ENCODE measurements at places on chromosomes 6 and 20.

GRCh38 chr20:36800410-36800809 is 26.8 kb upstream of the DSN1 start:
- DNase-seq, result no peak

DNA sequence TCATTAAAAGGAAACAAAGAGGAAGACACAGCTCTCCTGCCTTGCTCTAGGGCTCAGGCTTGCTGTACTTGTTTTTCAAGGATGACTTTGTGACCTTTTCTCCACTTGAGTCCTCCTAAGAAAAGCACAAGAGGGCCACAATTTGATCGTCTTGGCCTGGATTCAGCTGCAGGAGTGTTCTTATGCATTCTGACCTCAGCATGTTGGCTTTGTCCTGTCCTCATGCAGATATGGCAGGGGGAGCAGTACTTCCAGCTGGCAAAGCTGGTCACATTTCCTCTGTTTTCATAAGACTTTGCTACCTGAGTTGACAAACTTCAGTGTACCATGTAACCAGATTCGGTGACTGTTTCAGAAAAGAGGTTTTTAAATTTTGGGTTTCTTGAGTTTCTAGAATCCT is 30.8 kb downstream of the KDM1B start:
- DNase-seq, result no peak

GRCh38 chr20:17273717-17274116 is 46.9 kb downstream of the PCSK2 start:
- no peak for DNase-seq

- no peak for DNase-seq
Measured at GRCh38 chr6:161393839-161394364, 120.0 kb upstream of the AGPAT4 start.

DNA sequence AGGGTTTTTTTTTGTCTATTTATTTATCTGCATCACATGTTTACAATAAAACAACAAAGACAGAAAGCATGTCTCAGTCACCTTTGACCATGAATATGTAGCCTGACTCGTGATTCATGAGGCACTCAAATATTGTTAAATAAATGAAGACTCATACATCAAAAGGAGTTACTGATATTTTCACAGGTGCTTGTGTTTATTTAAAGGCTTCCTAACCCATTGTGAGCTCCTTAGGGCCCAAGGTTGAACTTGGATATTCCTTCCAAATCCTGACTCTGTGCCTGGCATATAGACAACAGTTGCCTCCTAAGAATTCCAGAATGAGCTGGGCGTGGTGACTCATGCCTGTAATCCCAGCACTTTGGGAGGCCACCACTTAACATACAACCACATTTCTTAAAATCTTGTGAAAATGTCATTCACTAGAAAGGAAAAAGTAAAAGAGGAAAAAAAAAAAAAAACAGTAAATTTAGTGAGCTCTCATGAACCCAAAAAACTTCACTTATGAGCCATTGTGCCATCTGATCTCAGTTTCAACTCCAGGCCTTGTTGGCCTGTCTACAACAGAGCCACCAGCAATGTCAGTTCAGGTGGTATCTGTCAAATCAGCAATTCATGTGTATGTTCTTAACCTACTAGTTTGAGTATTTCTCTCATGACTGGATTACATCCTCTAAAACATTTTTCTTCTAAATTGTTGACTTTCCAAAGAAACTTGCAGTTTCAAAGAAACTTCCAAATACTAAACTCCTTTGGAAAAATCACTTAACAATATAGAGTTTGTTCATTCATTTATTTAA is 162.7 kb upstream of the MARCKS start:
- no peak for DNase-seq

DNA sequence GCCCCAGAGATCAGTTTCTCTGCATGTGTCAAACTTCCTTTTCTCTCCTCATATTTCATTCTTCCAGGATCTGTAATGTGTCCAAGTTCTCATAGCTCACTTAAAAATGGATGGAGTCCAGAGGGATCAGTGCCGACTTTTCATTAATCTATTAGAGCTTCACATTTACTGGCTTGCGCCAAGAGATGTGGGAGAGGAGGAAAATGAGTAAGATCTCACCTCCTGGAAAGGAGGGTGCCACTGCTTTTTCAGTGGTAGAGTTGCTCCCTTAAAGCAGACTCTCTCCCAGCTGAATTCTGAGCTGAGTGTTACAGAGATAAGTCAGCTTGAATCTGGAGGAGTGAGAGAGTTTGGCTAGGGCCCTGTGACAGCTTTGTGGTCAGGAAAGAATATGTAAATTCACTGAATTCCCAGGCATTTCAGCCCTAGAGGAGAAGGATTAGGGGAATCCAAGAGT is 175.9 kb downstream of the SOX4 start:
- DNase-seq, result peak; percentile 75

DNA sequence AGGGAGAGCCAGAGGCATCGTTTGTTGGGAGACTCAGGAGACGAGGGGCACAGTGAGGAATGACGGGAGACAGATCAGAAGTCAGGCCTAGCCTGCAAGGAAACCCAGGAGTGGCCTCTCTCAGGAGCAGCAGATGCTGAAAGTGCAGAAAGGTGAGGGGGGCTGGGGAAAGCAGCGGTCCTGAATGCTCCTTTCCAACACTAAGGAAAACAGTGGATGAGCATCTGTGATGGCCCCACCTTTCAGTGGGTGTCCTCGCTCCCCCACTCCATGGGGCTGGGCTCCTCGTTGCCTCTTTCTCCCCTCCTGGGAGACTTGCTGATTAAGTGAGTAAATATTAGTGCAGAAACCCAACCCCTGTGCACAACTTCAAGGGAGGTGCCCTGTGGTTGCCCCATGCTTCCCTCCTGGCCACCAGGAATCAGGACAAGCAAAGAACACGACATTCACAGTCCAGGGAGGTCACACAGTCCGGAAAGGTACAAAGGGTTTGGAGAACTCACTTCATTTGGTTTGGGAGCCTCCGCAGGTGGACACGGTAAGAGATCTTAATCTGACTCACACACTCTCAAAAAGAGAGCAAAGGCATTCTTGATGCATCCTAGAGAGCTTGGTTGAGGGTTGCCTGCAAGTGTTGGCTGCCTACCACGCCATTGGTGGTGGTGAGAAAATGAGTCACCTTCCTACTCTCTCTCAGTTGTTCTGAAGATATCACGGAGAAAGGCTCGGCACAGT is 9.7 kb upstream of the BPIFB1 start:
- no peak for DNase-seq

GRCh38 chr20:51972056-51972455 is 169.7 kb upstream of the SALL4 start:
- no peak for DNase-seq

DNA sequence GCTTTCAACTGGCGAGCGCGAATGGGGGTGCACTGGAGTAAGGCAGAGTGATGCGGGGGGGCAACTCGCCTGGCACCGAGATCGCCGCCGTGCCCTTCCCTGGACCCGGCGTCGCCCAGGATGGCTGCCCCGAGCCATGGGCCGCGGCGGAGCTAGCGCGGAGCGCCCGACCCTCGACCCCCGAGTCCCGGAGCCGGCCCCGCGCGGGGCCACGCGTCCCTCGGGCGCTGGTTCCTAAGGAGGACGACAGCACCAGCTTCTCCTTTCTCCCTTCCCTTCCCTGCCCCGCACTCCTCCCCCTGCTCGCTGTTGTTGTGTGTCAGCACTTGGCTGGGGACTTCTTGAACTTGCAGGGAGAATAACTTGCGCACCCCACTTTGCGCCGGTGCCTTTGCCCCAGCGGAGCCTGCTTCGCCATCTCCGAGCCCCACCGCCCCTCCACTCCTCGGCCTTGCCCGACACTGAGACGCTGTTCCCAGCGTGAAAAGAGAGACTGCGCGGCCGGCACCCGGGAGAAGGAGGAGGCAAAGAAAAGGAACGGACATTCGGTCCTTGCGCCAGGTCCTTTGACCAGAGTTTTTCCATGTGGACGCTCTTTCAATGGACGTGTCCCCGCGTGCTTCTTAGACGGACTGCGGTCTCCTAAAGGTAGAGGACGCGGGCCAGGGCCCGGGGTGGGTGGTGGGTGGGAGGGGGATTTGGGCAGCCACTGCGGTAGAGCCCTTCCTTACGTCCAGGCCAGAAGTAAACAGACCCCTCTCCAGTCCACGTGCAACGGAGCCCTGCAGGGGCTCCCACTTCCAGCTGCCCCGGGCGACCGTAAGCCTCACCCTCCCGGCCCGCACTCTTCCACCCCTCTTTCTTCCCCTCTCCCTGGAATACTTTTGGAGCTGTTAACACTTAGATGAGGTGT is 998 bp downstream of the BMP2 start:
- no peak for DNase-seq

GRCh38 chr6:30612213-30612612 is 4.8 kb downstream of the PPP1R10 start:
- no peak for DNase-seq

DNA sequence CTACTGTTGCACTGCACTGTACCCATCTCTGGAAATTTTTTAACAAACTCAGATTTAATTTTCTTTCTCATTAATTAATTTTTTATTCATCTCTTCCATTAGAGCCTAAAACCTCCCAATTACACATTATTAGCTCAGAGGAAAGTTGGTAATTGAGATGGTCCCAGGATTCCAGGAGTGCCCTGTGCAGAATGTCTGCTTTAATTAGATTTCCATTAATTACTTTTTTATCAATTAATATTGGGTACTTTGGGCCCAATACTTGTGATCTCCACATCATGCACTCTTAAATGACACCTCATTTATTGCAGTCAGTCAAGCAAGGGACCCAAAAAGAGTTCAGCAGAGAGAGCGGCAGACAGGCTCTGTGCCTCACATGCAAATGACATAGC is 232.0 kb downstream of the PTPRT start:
- no peak for DNase-seq

DNA sequence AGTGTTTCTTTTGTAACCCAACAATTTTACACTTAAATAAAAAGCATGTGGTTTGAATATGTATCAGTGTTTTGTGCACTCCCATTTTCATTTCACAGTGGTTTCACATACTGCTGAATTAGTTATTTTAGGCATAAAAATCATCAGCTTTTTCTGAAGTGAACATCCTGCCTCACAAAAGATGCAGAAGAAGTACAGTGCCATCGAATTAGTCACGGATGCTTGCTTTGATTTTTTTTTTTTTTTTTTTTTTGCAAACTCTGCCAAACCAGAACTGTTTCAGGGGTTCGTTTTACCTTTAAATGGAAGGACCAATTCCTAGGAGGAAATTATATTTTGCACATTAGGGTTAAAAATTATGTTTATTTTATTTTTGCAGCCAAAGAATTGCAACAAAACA is 158.6 kb downstream of the RPS12 start:
- no peak for DNase-seq

GRCh38 chr6:88662653-88663174 is 300.7 kb downstream of the RNGTT start:
- DNase-seq, result no peak

- no peak for DNase-seq
Measured at GRCh38 chr6:22062807-22063408, 233.9 kb downstream of the PRL start.

DNA sequence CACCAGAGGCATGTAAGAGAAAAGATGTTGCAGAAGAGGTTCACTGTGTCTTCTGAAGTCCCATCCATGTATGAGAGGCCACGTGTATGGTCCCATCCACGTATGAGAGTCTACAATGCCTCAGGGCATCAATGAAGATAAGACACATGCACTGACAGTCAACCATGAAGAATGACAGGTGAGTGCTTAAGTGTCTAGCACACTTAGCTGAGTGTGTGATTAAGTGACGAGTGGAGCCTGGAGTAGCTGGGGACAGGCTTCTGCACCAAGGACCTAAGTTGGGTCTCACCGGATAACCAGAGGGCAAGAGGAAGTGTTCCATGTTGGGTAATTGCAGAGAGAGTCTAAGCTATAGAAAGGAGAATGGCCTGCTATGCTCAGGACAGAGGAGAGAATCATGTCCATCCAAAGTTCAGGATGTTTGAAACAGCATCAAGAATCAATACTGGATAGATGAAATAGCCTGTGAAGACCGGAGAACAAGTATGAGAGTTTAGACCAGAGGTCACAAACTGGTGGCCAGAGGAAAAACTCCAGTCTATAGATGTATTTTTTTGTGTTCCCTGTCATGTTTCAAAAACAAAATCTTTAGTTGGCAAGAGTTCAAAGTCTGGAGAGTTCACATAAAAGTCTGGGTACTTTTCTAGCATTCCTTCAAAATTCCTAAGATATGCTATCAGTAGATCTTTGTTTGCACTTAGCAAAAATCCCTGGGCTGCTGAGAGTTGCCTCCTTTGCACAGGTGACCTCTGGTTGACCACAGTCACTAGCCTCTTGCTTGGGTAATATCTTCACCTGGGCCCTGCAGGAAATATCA is 165.8 kb downstream of the KIF16B start:
- no peak for DNase-seq

- no peak for DNase-seq
Measured at GRCh38 chr20:32218156-32218900, 10.6 kb downstream of the POFUT1 start.

GRCh38 chr6:26327450-26328264 is 37.3 kb upstream of the BTN3A2 start:
- no peak for DNase-seq

DNA sequence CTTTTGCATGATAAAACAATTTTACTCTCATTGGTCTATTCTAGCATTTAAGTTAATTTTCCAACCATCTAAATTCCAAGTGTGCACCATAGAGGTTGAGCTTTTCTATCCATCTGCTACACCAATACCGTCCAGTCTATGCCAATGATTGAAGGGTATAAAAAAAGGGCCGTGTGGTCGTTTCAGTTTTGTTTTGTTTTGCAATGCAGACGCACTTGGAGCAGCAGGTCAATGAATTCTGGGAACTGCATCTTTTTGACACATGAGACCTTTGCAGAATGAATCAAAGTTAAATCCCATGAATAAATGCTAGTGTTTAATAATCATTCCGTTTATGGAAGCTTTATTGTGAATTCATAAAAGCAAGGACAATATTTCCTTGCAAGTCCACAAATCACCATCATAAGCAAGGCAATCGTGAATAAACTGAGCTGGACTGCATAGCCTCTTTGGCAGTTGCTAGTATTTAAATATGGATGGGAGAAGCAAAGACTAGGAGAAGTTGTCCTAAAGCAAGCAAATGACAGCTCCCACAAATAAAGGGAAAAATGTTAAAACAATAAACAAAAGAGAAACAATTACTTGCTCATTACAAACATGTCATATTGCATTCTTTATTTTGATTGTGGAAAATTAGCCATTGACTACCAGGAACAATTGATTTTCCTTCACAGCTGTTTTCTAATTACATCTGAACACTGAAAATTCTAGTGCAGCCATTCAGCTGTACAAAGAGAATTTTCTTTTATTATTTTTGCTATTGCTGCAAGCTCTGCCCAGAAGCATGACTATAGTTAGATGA is 649.7 kb upstream of the GJE1 start:
- DNase-seq, result no peak

DNA sequence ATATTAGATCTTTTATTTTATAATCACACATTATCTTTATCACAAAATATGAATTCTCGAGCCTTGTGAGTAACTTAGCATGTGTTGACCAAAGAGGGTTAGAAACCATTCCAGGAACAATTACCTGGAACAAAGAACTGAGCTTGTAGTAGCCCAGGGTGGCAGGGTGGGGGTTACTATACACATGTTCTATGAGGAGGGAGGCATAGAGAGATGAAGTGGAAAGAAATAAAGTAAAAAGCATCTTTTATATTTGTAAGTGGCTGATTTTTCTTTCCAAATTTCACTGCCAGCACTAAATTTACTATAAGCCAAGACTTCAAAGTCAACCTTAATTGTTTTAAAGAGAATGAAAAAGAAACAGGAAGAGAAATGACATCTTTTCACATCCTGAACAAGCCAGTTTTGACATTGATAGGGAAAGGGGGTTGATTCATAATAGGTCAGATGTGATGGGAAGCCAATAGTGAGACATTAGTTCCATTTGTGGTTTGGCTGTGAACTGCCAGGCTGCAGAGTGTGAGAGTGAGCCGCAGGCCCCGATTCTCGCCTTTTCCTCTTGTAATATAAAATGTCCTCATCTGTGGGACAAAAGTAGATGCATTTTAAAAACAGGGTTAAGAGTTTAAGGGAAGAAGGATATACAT is 52.7 kb upstream of the MYB start:
- DNase-seq, result no peak

All from AG09319 (cell line).